ENCODE measurements at places on chromosomes 7 and 10. TPM values are rescaled to one million over a fixed set of nuclear protein-coding genes. Genes with fewer than 3 reads are reported as not detected.

- H3K36me3 ChIP-seq = no peaks in the 10 kb centered on the region
- DNase-seq = peak; percentile 79
- no peak overlapping the region for H3K4me3 ChIP-seq
- H3K4me1 ChIP-seq = peaks cover 21% of the 10 kb centered on the region
- no peaks in the 10 kb centered on the region for H3K27me3 ChIP-seq
Observed at GRCh38 chr10:71868192-71868697, 17.2 kb upstream of the PSAP start.

DNA sequence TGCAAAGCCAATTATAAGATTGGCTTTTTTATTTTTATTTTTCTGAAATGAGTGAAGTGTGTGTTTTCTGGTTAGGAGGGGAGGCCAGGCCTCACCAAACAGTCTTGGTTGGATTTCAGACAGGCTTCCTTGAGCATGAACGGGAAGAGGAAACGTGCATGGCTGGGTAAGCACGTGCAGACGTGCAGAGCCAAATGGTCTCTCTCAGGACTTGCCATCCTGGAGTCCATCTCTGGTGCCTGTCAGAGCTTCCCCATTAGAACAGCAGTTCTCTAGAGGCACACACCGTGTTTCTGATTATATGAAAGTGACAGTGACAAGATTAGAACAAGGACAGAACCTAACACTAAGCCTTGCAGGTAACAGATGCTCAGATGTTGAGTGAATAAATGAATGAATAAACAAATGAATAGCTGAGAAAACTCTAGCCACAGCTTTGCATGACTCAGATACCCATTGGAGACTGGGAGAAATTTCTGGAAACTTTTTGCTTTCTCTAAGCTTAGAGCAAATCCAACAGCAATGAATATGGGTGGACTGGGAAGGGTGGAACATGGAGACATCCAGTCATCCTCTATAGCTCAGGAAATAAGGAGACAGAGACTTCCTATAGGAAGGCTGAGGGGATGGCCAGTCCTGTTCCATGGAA, 11.8 kb upstream of the CALD1 start:
- peaks cover 3% of the 10 kb centered on the region for H3K4me1 ChIP-seq
- no peaks in the 10 kb centered on the region for H3K36me3 ChIP-seq
- no peaks in the 10 kb centered on the region for H3K27me3 ChIP-seq
- no peak overlapping the region for H3K4me3 ChIP-seq
- H3K27ac ChIP-seq = peak overlapping the region; percentile 65

- no peak overlapping the region for H3K4me3 ChIP-seq
- no peak for DNase-seq
- H3K36me3 ChIP-seq = no peaks in the 10 kb centered on the region
- H3K27me3 ChIP-seq = peaks cover 9% of the 10 kb centered on the region
- H3K27ac ChIP-seq = no peak overlapping the region
Observed at GRCh38 chr10:77441353-77442166, 196.0 kb downstream of the KCNMA1 start.

- H3K4me3 ChIP-seq = no peak overlapping the region
- DNase-seq = no peak
- no peak overlapping the region for H3K27ac ChIP-seq
Observed at GRCh38 chr7:135822376-135822775, 73.8 kb upstream of the FAM180A start.

DNA sequence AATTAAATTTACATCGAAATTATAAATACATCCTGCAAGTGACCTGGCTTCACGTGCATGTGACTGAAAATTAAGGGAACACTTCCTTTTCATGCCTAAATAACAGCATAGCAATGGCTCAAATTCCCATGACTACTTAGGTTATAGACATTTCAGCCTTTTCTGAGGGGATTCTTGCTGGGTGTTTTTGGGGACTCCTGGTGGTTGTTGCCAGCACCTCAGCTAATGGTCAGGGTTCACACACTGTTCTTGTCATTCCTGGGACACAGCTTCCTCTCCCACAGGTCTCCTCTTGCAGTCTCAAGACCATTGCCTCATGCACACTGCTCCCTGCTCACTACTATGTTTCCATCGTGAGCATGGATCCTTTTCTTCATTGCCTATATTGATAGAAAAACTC, 148.9 kb upstream of the GLI3 start:
- H3K27ac ChIP-seq = no peak overlapping the region
- peaks cover 5% of the 10 kb centered on the region for H3K4me1 ChIP-seq
- DNase-seq = no peak
- no peak overlapping the region for H3K4me3 ChIP-seq

DNA sequence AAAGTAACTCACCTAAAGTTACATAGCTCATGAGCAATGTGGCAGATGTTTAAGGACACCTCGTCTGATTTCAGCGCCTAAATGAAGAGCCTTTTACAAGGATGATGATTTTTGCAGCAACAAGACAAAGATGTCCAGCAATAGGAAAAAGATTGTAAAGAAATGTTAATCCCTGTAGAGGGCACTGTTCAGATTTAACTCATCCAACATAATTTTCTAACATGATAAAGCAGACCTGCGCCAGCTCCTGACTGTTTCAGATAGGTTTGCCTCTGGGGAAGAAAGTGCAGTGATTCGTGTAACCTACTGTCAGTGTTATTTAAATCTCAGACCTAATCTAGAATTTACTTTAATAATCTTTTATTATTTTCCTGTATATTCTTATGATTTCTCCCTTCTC, 595.2 kb downstream of the AUTS2 start:
- H3K4me3 ChIP-seq = no peak overlapping the region
- H3K36me3 ChIP-seq = no peaks in the 10 kb centered on the region
- no peak overlapping the region for H3K27ac ChIP-seq

- no peaks in the 10 kb centered on the region for H3K27me3 ChIP-seq
- DNase-seq = no peak
- H3K36me3 ChIP-seq = no peaks in the 10 kb centered on the region
- H3K4me1 ChIP-seq = no peaks in the 10 kb centered on the region
- H3K4me3 ChIP-seq = no peak overlapping the region
Observed at GRCh38 chr7:31408140-31408729, 67.7 kb upstream of the NEUROD6 start.

DNA sequence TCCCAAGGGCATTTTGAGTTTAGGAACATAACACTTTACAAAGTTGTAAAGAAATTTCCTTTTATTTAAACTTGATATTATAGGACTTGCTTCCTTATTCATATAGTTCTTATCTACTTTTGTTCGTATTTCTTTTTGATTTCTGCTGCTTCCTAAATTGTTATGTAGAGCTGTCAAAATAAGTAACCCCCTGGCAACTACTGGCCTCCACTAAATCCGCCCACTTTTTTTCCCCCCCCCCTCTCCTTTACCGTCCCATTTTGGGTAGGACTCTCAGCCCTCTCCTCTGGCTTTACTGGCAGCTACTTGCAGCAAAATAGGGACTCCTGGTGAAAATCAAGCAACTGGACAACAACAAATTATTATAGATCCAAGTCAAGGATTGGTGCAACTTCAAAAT, 1.1 kb downstream of the SP4 start:
- no peaks in the 10 kb centered on the region for H3K27me3 ChIP-seq
- DNase-seq = no peak
- peak overlapping the region; percentile 86 for H3K4me3 ChIP-seq
- H3K36me3 ChIP-seq = no peaks in the 10 kb centered on the region

DNA sequence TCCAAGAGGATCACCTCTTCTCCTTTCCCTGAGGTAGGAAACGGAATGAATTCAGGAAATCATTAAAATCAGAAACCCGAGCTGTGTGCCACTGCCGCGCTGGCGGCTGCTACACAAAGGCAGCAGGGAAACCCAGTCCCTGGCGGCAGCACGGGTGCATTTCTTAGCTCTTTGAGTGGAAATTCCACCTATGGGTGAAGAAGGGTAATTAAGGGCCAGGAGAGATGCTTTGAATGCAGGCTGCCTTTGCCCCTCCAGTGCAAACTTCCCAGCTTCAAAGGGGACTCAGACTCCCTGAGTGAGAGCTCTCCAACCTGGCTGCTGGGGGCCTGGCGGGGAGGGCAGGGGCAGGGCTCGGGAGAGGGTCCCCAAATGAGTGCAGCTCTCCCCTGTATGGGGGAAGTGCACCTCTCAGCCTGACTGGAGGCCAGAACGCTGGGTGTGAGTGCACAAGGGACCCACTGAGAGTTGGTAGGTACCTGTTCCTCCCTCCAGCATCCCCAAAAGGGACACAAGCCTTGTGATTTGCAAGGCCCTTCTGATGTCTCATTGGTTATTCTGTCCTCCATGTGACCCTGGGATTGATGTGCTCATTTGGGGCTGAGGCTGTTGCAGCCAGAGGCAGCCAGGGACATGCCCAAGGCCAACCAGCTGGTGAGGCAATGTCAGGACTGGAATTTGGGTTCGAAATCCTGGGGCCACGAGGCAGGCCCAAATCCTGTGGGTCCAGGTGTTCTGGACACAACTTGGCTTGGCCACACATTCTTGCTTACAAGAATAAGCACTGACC, 16.3 kb upstream of the ZMIZ1 start:
- no peaks in the 10 kb centered on the region for H3K36me3 ChIP-seq
- H3K27ac ChIP-seq = no peak overlapping the region
- H3K27me3 ChIP-seq = no peaks in the 10 kb centered on the region
- peak; percentile 46 for DNase-seq
- H3K4me3 ChIP-seq = no peak overlapping the region

GRCh38 chr10:60846173-60846572, 67.9 kb downstream of the CDK1 start:
- H3K36me3 ChIP-seq = no peaks in the 10 kb centered on the region
- no peak overlapping the region for H3K27ac ChIP-seq
- DNase-seq = no peak
- H3K27me3 ChIP-seq = no peaks in the 10 kb centered on the region
- H3K4me1 ChIP-seq = peaks cover 5% of the 10 kb centered on the region
- H3K4me3 ChIP-seq = no peak overlapping the region

GRCh38 chr7:3229904-3230470, 71.1 kb upstream of the SDK1 start:
- no peak overlapping the region for H3K4me3 ChIP-seq
- H3K36me3 ChIP-seq = no peaks in the 10 kb centered on the region

DNA sequence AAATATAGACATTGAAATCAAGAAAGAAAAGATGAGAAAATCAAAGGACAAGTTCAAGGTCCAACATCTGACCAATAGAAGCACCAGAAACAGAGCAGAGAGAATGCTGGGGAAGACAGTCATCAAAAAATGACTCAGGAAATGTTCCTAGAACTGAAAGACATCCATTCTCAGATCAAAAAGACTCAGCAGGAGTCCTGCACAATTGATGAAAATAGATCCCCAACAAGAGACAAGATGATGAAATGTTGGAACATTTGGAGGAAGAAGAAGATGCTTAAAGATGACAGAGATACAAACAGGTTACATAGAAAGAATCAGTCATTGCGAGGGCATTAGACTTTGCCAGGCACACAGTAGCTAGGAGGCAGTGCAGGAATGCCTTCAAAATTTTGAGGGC, 30.0 kb upstream of the EIF5AL1 start:
- no peaks in the 10 kb centered on the region for H3K36me3 ChIP-seq
- H3K27me3 ChIP-seq = no peaks in the 10 kb centered on the region
- H3K27ac ChIP-seq = peak overlapping the region; percentile 82
- peaks cover 19% of the 10 kb centered on the region for H3K4me1 ChIP-seq
- DNase-seq = no peak
- no peak overlapping the region for H3K4me3 ChIP-seq

- DNase-seq = no peak
- H3K27ac ChIP-seq = no peak overlapping the region
- no peak overlapping the region for H3K4me3 ChIP-seq
- no peaks in the 10 kb centered on the region for H3K36me3 ChIP-seq
- H3K4me1 ChIP-seq = no peaks in the 10 kb centered on the region
Observed at GRCh38 chr7:39195967-39196366, 218.3 kb downstream of the POU6F2 start.

GRCh38 chr7:10912077-10912476, 61.6 kb upstream of the PHF14 start:
- no peak overlapping the region for H3K27ac ChIP-seq
- no peak overlapping the region for H3K4me3 ChIP-seq
- no peaks in the 10 kb centered on the region for H3K27me3 ChIP-seq
- DNase-seq = no peak

DNA sequence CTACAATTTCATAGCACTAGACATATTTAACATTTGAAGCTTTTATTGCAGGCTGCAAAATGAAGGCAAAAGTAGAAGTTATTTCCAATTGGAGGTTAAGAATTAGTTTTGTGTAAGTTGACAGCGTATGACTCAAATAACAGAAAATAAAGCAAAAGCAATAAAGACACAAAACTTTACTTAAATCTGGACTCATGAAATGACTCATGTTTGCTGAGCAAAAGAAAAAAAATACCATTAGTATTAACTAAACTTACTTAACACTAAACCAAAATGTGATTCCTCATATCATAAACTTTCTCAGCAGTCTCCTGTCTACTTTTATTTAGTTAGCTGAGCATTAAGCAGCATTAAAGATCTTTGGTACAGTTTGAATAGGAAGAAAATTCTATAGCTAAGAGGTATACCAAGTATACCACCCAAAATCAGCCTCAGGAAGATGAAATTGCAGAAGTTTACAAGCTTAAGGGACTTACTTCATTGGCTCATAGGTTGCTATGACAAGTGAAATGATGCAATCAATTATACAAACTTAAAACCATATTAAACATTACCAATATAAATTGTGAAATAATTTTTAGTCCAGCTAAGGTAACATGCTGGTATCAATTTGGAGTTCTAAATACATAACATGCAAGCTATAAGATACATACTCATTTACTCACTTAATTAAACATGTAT, 1131.4 kb downstream of the XPNPEP1 start:
- no peaks in the 10 kb centered on the region for H3K36me3 ChIP-seq
- DNase-seq = no peak
- H3K4me1 ChIP-seq = no peaks in the 10 kb centered on the region
- H3K27me3 ChIP-seq = no peaks in the 10 kb centered on the region
- no peak overlapping the region for H3K27ac ChIP-seq

DNA sequence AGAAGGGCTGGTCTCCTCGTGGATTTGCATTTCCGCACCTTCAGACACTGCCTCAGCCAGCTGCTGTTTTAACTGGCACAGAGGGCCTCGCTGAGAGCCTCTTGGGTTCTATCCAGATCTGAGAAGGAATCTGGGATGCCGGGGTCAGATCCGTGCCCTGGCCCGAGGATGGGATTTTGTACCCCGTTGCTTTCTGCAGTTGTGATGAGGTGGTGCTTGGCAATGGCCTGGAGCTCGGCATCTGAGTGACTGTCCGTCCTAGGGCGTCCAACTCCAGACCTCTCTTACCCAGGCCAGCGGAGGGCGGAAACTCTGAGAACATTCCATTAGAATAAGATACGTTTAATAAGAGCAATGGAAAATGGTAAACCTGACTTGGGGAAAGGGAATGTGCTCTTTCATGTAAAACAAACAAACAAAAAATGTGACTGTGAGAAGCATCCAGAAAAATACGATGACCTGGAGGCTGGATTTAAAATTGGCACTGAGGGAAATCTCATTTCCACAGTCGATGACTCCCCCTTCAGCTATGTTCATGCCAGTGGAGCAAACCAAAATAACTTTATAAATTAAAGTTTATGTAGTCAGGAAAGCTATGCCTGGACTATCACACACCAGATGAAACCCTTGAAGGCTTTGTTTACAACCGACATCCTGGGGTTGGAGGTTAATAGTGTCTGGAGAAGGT, 39.6 kb downstream of the GRK5 start:
- DNase-seq = no peak
- no peak overlapping the region for H3K4me3 ChIP-seq
- H3K36me3 ChIP-seq = no peaks in the 10 kb centered on the region
- no peaks in the 10 kb centered on the region for H3K27me3 ChIP-seq
- peaks cover 20% of the 10 kb centered on the region for H3K4me1 ChIP-seq

The SAMD9 gene
- 1.9 TPM for total RNA-seq

The AKR1E2 gene
- total RNA-seq = 4.2 TPM

The PTPRN2 gene
- total RNA-seq = 1.8 TPM

The ADAM8 gene
- 18.4 TPM for total RNA-seq

The ZMIZ2 gene
- total RNA-seq = 27.1 TPM

The SPDYE16 gene
- not detected for total RNA-seq

The STOX1 gene
- total RNA-seq = 1.3 TPM
